Activated T-cell treated with anti-CD3 and anti-CD28 coated beads for 48 hours (primary cell): ENCODE measurements at places on chromosomes 12 and 14.

DNA sequence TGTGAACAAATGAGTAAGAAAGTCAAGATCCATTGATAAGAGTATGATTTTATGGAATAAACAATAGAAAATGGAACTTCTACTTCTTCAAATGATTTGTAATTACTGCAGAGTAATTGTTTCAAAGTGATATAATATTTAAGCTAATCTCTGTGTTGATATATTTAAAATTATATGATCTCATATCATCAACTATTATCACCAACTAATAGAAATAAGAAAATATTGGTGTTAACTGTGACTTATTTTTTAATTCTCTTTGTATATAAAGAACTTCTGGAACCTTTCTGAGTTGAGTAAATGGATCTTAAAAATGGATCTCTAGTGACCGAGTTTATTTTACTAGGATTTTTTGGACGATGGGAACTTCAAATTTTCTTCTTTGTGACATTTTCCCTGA lies at the start of gene OR4L1:
Gene OR4L1, plus strand, starts transcription at position 301 of the 400 bp plus-strand sequence. Its CDS starts 0 bp downstream, at position 301.
- no peak for DNase-seq

DNA sequence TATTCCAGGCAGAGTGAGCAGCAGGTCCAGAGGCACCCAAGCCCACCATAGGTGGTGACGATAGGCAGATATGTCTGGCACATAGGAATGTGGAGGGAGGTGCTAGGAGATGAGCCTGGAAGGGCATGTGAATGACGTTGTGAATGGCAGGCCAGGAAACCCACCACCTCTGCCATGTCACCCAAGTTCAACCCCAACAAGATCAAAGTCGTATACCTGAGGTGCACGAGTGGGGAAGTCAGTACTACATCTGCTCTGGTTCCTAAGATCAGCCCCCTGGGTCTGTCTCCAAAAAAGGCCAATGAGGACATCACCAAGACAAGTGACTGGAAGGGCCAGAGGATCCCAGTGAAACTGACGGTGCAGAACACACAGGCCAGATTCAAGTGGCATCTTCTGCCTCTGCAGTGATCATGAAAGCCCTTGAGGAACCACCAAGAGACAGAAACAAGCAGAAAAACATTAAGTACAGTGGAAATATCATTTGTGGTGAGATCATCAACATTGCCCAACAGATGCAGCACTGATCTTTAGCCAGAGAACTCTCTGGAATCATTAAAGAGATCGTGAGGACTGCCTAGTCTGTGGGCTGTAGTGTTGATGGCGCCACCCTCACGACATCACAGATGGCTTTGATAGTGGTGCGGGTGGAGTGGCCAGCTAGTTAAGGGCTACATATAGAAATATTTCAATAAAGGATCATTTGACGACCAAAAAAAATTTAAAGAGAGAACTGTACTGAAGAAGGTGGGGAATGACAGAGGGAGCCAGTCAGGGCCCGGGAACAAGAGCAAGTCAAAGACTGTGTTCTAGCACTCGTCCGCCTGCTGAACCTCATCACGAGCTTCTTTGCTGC lies 99.7 kb downstream of the ZFP36L1 start:
- DNase-seq, result no peak

GRCh38 chr14:100626614-100627013 lies 39.4 kb upstream of the BEGAIN start:
- DNase-seq, result no peak

DNA sequence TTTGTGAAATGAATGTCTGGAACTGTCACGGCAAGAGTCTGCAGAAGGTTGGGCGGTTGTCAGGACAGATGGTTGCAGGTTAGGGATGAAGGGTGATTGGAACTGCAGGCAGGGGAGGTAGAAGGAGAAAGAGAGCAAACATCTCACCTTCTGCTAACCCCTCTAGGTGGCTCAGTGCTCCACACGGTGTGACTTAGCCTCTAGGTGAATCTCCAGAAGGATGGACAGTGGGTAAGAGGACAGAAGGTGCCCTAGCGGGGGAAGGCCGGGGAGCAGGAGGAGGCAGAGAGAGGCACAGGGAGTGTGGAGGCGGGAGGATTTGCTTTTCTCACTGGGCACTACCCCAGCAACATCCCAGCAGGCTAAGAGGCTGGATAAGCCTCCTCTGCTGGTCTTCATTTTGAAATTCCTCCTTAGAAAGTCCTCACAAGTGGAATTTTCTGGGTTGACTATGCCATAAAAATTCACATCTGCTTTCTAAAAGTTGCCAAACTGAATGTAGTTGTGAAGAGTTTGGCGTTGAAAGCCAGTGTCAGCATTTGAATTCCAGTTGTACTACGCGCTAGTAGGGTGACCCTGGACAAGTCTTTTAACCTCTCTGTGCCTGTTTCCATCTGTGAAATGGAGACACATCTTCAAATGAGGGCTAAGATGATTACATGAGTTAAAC lies 10.7 kb upstream of the GPR68 start:
- no peak for DNase-seq

DNA sequence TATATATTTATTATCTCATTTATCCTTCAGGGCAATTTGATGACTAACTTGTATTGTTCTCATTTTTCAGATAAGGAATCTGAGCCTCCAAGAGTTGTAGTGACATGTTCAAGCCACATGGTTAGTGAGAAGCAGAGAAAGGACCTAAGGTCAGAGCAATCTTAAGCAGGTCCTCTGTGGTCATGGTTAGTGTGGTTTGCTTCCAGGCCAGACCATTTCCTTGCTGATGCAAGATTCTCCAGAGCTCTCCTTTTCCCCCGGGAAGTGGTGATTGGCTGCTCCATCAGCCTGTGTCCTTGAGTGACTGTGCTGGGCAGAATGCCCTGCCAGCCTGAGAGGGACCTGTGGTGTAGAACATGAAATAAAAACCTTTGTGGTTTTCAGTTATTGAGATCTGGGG lies 141.3 kb downstream of the KTN1 start:
- no peak for DNase-seq

- no peak for DNase-seq
Observed at GRCh38 chr12:43206396-43206795, 345.6 kb downstream of the ADAMTS20 start.

DNA sequence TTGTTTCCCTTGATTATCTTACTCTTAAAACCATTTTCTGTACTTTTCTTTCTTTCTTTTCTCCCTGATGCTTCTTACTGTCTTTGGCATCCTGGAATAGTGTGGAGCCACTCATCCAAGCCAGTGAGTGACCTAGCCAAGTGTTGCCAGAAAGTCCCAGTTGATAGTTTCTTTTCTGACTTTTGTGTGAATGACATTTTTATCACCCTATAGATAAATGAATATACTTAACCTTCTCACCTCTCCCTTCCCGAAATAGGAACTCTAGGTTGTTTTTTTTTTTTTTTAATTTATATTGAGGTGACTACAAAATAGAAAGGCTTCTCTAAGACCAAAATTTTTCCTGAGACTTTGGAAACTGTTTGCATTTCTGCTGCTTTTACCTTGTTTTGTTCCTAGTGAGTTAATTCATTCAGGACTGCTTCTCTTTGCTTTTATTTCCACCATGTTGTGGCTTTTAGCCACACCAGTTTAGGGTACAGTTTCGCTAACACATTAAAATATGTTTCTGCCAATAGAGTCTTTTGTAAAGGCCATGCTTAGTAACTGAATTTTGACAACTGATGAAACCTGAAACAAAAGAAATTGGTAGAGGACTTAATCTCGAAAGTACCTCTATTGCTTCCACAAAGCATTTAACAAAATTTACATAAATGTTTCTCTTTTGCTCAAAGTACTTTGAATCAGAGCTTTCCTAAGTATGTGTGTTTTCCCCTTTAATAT lies 194.6 kb downstream of the ERC1 start:
- DNase-seq, result no peak

GRCh38 chr12:52486166-52487105 lies 6.6 kb downstream of the KRT6A start:
- no peak for DNase-seq

DNA sequence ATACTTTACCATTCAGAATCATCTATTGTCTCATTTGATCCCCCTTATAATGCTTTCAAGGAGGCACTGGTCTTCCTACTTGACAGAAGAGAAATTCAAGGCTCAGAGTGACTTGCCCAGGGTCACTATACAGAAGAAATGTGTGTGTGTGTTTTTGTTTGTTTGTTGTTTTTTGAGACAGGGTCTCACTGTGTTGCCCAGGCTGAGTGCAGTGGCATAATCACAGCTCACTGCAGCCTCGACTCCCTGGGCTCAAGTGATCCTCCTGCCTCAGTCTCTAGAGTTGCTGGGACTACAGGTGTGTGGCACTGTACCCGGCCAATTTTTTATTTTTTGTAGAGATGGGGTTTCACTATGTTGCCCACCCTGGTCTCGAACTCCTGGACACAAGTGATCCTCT lies 22.9 kb downstream of the IRF2BPL start:
- DNase-seq, result no peak

DNA sequence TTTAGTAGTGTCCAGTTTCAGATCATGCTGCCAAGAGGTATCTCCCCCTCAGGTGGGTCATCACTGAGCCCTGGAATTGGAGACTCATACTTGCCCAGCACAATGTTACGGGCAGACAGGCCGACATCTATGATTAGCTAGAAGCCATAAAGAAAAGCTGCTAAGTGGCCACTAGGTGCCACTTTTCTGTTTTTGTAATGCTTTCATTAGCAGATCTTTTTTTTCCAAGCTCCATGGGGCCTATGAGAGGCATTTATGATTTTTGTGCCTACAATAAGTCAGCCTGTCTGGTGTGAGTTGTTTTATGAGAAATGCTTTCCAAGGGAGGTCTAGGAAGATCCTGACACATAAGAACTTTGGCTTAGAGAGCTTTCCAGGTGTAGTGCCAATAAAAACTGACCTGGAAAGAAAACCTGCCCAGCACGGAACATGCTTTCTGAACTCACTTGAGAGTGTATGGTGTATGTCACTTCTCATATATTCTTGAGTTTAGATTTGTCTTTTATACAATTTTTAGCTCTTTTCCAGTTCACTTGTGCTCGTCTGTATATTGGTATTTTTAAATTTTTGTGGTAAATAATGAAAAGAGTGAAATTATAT lies 21.8 kb upstream of the SMCO2 start:
- no peak for DNase-seq
